CD4-positive, alpha-beta T cell treated with Interleukin-6 at 100 ng/mL for 8 hours (primary cell): ENCODE measurements at places on chromosomes 7 and 10.
A peak's percentile ranks its signal among the peaks of the same experiment; 100 is the strongest.

GRCh38 chr7:19575909-19576557, 132.8 kb downstream of the POLR1F start:
- DNase-seq: no peak

- no peak for DNase-seq
These were observed 355.1 kb downstream of the AUTS2 start for GRCh38 chr7:69953136-69954067.

DNA sequence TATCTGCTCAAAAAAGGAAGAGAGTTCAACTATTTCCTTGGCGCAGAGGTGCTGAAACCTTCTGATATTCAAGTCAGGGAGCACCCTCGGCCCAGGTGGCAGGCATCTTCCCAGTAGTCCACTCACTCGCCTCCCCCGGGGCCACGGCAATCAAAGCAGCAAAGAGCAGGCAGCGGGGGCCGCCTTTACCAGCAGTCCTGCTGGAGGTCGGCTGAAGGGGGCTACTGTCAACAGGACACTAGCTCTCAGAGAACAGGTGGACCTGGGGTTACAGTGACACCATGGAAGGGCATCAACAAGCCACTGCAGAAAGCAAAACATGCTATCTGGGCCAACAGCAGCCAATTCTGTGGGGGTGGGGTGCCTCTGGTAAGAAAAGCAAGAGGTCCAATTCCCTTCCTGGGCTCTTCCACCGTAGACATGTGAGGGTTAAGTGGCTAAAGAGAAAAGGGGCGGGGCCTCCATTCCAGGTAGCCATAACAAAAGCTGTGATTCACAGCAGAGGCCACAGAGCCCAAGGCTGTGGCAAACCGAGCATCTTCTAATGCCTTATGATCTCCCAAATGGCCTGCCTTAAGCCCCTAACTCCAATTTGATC, 9.4 kb downstream of the FZD9 start:
- no peak for DNase-seq

DNA sequence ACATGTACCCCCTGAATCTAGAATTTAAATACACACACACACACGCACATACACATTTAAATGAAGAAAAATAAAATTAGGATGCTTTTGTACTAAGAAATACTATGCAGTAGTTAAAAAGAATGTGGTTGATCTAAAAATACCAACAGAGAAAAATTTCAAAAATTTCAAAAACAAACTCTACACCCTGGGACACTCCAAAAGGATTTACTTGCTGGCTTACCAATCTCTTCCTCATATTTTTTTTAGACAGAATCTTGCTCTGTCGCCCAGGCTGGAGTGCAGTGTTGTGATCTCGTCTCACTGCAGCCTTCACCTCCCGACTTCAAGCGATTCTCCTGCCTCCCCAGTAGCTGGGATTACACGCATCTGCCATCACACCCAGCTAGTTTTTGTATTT, 80.9 kb downstream of the HIP1 start:
- DNase-seq: no peak

GRCh38 chr7:44469461-44470134, 20.9 kb downstream of the NUDCD3 start:
- DNase-seq: no peak

DNA sequence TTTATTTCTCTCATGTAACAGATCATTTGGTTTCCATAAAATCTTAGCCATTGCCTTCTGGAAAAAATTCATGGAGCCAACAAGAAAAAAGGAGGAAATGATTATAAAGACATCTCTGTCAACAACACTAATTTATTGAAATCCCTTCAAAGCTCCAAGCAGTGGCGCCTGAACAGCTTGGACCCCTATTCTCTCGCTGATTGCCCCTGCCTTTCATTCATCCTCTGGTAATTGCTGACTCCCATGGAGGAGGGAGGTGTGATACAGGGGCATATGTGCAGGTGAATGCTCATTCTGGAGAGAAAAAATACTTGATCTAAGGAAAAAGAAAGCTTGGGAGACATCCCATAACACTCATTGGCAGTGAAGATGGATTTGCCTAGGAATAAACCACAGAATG, 345.5 kb downstream of the FGFR2 start:
- no peak for DNase-seq

DNA sequence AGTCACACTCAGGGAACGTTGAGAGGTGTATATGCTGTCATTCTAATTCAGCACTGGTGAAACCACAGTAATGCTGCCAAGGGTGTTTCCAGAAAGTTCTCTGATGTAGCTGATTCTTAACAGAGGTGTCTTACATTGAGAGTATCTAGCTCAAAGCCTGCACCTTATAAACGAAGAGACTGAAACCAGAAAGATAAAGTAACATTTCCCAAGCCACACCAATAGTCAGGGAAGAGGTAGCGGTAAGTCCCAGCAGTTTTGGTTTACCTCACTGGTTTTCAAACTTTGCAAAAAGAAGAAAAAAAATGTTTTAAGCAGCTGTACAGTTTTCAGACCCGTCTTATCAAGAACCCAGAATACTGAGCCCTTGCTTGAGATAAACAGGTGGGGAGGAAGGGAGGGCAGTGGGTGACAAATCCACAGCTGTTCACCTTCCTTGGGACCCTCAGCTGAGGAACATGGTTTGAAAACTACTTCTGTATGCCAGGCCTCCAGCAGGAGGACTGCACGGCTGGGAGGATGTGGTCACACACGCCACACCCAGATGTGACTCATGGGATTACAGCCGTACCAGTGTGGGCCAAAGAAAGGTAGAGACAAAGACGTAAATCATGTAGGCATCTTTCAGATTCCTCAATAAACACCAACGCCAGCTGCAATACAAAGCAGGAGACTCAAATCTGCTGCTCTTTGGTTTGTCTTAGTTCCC, 63.9 kb upstream of the GSDME start:
- peak; percentile 86 for DNase-seq

DNA sequence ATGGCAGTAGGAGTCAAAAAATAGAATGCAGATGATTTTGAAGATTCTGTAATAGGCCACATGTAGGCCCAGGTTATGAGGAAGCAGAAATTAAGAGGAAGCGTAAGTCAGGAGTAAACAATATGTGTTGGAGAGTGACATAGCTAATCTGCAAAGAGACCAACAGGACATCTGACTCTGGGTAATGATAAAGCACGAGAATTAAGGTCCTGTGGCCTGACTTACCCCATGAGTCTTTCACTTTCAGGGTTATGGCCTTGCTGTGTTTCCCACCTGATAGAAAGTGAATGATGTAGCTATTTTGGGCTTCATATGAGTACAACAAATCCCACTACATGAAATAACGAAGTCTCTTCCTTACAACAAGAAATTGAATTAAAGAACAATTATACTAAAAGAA, 393.0 kb downstream of the MAGI2 start:
- DNase-seq: no peak

DNA sequence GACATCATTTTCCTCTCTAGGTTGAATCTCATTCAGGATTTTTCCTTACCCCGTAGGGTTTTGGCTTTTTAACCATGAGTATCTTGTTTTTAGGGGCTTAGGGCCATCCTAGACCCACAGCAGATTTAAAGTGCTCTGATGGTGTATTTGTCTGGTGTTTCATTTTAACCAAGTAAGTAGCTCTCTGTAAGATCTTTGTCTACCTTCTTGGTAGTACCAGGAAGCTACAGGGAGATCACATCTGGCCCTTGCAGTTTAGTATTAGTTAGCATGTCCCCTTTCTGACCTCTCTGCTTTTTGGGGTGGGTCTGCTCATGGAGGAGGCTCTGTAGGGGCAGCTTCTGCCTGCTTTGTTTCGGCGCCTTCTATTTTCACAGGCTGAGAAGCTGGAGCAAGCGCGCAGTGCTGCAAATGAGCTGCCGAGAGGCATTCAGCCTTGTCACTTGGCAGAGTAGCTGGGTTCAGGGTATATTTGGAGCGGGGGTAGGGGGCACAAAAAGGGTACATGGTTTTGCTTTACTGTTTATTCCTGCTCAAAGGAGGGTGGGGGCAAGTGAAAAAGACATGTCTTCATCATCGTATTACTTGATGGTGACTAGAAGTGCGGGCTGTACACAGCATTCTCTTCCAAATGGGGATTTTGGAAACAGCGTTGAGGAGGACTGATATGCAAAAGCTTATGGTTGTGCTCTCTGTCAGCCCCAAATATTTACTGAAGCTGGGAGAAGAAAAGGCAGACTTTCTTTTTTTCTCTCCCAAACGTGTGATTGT, 146.3 kb downstream of the CELF2 start:
- no peak for DNase-seq

DNA sequence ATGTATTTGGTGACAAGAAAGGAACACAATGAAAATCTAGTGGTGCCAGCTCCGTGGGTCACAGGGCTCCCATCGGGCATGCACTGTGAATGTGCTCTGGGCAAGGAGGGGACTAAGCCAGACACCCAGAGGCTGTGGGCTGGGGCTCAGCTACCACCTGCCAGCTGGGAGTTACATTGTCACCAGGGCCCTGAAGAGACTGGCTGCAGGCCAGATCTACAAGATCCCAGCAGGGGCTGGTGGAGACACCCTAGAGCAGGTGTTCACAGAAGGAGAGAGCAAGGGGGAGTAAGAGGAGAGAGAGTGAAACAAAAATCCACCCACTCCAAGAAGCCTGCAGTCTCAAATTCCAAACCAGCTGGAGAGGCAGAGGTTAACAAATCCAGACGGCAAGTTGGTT, 116.6 kb upstream of the ADCY1 start:
- DNase-seq: no peak
